CD4-positive, alpha-beta T cell treated with Interleukin-6 at 100 ng/mL for 8 hours (primary cell): ENCODE measurements at places on chromosomes 11 and 22.

GRCh38 chr11:46696212-46696558, 4.2 kb downstream of the ARHGAP1 start:
- no peak for DNase-seq

GRCh38 chr11:8309311-8309710, 45.6 kb upstream of the LMO1 start:
- no peak for DNase-seq

DNA sequence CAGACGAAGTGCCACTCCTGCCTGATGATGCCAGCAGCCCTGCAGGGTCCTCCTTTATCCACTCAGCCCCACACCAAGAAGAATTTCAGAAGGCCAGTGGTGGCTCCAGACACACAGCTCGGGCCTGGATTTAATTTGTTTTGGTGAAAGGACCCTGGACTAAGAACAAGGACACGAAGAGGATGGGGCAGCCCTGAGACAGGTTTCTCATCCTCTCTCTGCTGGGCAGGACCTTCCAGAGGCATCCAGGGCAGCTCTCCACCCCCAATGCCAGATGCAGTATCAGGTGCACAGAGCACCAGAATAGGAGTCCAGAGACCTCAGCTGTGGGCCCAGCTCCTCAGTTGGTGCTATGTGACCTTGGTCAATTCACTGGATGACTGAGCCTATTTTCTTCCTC, 72.0 kb downstream of the TRIM29 start:
- DNase-seq = no peak

DNA sequence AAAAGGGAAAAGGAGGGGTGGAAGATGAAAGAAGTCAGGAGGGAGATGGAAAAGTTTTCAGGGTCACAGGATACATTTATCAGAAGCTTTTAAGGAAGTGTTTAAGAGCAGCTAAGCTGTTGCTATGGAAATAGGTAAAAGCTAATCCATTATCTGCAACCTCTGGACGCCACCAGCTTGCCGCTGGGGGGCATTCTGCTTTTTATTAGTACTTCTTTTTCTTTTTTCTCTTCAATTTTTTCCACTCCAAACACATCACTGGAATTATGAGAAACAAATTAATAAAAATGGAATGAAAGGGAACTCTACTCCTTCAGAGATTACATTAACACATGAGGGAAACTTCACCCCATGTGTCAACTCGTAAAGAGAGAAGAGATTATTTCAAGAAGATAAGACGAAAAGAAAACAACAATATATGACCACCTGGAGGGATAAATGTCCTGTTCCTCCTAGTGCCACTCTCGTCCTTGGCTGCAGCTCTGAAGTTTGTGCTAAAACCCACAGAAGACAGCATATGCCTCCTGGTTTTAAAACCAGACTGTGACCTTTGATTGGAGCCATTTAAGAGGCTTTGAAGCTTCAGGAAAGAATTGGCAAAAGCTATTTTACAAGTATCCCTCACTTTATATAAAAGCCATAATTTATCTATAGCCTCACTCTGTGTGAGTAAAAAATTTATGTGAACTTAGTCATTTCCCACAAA, 972.8 kb downstream of the OPCML start:
- DNase-seq = no peak

- no peak for DNase-seq
Observed at GRCh38 chr11:31818425-31818755, 7.3 kb upstream of the PAX6 start.

DNA sequence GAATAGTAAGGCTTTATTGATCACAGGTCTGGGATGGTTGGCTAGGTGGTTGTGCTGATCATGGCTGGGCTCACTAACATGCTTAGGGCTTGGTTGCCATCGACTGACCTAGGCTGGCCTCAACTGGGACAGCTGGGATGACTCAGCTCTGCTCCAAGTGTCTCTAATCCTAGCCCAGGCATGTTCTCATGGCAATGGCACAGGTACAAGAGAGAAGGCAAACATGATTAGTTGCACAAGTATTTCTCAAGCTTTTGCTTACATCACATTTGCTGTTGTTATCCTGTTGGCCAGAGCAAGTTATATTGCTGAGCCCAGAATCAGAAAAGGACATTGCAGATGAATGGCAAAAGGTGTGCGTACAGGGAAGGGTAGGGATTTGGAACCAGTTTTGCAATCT, 68.5 kb upstream of the SLC35C1 start:
- no peak for DNase-seq

DNA sequence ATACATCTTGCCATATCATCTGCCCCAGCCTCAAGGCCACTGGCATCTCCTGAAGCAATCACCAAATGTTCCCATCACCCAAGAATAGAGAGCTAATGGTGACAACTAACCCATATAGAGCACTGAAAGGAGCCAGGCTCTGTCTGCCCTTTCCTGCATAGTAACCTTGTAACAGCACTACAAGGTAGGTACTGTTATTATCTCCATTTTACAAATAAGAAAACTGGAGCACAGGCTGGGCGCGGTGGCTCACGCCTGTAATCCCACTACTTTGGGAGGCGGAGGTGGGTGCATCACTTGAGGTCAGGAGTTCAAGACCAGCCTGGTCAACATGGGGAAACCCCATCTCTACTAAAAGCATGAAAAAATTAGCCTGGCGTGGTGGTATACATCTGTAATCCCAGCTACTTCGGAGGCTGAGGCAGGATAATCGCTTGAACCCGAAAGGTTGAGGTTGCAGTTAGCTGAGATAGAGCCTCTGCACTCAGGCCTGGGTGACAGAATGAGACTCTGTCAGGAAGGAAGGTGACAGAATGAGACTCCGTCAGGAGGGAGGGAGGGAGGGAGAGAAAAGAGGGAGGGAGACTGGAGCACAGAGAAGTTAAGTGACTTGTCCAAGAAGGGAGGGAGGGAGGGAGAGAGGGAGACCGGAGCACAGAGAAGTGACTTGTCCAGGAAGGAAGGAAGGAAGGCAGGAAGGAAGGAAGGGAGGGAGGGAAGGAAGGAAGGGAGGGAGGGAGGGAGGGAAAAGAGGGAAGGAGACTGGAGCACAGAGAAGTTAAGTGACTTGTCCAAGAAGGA, 2.2 kb downstream of the SLC35F2 start:
- no peak for DNase-seq

DNA sequence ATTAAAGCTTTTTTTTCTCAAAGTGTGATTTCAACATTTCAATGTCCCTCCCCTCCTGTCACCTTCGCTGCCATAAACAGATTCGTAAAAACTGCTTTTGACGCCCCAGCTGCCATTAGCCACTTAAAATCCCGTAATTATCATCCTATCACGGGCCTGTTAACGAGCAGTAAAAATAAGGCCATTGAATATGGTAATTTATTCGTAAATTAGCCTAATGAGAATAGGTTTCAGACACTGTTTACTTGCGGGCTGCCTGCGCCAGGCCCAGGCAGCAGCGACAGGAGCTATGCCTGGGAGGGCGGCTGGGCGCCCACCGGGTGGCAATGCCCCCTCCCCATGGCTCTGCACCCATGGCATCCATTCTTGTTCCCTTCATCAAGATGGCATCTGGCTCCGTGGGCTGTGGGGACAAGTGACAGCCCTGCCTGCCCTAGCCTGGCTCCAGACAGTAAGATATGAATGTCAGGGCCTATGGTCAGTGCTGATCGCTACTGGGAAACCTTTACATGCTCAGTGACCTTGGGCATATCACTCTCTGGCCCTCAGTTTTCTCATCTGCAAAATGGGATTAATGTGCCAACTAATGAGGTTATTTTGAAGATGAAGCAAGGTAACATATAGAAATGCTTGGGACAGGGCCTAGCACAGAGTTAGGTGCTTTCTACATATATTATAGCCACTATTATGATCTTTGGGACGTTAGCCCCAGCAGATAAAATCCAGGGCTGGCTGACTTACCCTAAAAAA, 500.8 kb downstream of the MN1 start:
- DNase-seq = no peak

- no peak for DNase-seq
Observed at GRCh38 chr11:29131055-29131454, 885.8 kb downstream of the KCNA4 start.

- no peak for DNase-seq
Observed at GRCh38 chr22:31235081-31235480, 23.0 kb downstream of the LIMK2 start.

DNA sequence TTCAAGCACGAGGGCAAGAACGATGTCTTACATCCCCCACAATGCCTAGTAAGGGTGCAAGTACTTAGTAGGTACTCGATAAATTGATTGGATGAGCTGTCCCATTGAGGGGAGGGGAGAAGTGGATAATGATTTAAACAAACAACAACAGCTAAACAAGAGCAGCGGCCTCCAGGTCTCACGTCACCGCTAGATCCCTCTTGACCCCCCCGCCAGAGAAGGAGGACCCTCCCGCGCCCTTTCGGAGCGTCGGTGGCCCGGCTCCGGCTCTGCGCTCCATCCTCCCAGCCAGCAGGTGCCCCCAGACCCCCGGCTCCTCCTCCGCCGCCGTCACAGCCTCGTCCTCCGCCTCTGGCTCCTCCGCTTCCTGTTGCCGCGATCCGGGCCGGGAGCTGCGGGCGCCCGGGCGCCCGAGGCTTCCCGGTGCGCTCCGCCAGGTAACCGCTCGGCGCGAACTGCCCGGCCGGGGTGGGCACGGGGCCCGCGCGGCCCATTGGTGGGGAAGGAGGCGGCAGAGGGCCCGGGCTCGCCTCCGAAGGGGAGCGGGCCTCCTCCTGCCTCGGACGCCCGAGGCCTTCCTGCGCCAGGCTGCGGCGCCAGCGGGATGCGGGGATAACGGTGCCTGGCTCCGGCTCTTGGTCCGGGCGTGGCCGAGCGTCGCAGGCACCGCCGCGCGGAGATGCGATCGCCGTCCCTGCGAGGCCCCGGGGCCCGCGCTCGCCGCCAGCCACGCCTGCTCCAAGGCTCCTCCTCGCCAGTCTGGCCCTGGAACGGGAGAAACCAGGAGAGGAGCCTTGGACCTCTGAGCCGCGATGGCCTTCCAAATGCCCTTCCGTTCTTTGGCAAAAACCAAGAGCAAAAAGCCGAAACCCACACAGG, at the start of gene TLCD5:
TLCD5 (plus strand) TSS at position 368 of the 879 bp plus-strand sequence. CDS start 2,143 bp downstream, outside the sequence.
- DNase-seq = no peak

DNA sequence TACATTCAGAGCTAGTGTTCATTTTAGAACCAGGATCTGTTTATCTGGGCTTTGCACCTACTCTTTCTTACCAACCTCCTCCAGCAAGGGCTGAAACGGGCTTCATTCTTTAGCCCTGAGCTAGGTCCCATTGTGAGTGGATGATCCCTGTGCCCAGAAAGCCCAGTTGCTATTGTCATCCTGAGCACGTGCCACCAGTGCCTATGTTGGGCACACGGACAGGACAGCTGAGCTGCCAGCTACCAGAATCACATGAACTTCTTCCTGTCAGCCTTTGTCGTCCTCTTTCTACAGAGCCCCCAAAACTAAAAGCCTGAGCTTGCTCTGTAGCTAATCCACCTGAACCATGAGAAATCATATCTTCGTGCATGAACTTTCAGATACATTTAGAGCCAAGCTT, 74.4 kb upstream of the NTM start:
- DNase-seq = no peak

- no peak for DNase-seq
Observed at GRCh38 chr22:49198705-49199084, 629.0 kb downstream of the BRD1 start.

GRCh38 chr11:859394-860131, 16.9 kb downstream of the TSPAN4 start:
- DNase-seq = no peak

DNA sequence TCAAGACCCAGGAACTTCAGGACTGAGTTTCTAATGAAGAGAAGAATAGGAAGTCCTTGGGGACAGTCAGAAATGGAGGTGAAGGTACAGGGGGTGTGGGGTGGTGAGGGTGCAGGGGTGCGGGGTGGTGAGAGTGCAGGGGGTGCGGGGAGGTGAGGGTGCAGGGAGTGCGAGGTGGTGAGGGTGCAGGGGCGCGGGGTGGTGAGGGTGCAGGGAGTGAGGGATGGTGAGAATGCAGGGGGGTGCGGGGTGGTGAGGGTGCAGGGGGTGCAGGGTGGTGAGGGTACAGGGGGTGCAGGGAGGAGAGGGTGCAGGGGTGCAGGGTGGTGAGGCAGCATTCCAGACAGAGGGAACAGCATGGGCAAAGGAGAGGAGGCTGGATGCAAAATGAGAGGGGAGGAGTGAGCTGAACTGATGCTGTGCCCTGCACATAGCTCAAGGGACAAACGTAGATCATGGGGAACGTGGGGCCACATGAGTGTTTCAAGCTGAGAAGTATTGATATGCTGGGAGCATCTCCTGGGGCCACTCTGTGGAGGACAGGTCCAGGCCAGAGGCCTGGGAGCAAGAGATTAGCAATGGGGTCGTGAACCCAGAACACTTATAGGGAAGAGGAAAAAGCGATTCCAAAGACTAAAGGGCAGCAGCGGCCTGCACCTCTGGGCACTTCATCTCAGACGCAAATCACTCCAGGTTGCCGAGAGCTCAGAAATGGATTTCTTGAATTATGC, 23.7 kb upstream of the DAGLA start:
- no peak for DNase-seq

GRCh38 chr11:23404225-23405160, 544.2 kb upstream of the CCDC179 start:
- DNase-seq = no peak

GRCh38 chr11:71153005-71153390, 99.4 kb downstream of the SHANK2 start:
- no peak for DNase-seq

- no peak for DNase-seq
Observed at GRCh38 chr11:22703591-22703990, 37.2 kb downstream of the GAS2 start.
